ENCODE measurements at places on chromosomes 2 and 18.

- no peak for DNase-seq
Observed at GRCh38 chr18:42758852-42759251, 356.6 kb downstream of the RIT2 start.

GRCh38 chr2:3739313-3739712 lies 35.9 kb downstream of the DCDC2C start:
- no peak for DNase-seq

DNA sequence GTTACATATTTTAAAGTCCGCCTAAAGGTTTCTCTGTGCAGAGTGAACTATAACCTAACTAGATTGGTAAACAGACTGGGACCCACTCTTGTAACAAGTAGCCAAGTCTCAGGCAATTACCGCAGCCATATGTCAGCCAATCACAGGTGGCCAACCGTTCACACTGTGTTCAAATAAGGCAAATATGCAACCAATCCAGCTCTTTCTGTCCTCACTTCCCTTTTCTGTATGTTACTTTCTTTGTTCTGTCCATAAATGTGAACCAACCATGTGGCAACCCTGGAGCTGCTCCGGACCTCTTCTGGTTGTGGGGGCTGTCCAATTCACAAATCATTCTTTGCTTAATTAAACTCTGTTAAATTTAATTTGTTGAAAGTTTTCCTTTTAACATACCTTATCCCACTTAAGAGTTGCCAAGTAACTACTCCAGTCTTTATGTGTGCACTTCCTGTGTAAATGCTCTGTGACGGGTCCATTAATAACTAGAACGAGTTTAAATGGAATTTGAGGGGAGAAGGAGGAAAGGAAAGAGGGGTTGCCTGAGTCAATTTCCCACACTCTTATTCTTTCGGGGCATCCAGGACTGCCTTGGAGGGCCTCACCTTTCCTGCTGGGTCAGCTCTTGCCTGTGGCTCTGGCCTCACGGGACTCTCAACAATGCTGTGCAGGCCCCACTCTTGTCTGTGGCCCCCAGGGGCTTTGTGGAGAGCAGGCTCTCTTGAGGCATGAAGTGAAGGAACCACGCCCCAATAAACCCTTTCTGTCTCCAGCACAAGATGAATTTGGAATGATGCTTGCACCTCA lies 6.6 kb upstream of the RPL37A start:
- no peak for DNase-seq

DNA sequence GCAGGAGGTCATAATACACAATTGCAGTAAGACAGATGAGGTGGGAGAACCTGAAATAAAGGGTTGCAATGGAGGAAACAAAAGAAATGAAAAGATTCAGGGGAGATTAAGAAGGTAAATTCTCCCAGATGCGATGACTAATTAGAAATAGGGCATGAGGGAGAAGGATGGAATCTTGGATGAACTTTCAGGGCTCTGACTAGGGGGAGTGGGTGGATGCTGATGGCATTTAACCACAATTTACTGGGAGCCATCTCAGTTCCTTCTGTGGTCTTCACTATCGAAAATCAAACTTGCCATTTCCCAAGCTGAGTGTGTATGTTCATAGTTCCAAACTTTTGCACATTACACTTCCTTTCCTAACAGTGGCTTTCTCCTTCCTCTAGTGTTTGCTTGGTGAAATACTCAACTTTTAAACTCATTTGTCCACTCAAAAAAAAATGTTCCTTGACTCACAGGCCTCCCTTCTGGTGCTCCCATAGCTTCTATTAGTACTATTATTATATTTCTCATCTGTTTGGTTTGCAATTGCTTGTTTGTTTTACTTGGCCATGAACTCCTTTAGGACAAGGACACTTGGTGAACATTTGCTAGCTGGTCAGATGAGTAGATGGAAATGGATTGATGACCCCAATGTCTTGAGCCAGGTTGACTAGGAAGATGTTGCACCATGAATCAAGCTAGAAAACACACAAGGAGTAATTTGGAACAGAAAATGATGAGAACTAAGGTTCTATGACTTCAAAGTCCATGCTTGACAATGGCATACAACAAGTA lies 178.5 kb downstream of the DIS3L2 start:
- no peak for DNase-seq

GRCh38 chr2:10253596-10254372 lies 48.9 kb upstream of the HPCAL1 start:
- DNase-seq = no peak

DNA sequence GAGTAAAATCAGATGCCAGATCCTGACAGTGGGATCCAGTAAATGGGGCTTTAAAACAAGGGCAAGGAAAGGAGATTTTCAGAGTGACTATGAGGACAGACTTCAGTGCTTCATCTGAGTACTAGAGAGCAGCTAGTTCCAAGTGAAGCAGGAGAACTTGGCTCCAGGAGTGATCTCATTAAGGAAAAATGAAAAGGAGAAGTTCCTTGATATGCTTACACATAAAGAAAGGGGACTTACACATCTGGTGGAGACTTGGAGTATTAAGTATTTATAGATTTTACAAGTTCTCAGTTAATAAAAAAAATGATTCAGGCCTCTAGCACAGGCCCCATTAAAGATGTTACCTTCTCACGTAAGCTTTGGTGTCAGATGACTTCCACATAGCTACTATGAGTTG lies 105.8 kb downstream of the ICOS start:
- DNase-seq = no peak

GRCh38 chr2:216012830-216013079 lies 596 bp downstream of the MREG start:
- DNase-seq = no peak

DNA sequence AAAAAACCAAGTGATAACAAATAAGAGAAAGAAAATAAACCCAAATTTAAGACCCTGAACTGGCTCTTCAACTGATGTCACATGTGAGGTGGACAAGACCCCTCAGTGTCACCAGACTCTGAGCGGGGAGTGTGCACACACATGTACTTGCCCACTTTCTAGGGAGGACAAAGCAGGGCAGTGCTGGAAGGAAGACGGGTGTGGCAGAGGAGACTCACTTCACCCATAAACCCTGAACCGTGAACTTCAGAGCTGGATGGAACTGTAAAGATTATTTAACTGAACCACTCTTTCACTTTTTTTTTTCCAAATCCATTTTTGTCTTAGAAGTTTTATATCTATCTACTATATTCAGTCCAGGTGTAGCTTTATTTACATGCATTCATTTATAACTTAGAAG lies 12.3 kb downstream of the PLA2R1 start:
- no peak for DNase-seq

GRCh38 chr2:16760426-16760825 lies 94.8 kb upstream of the CYRIA start:
- no peak for DNase-seq

GRCh38 chr2:8796878-8797550 lies 40.4 kb downstream of the KIDINS220 start:
- DNase-seq = no peak

DNA sequence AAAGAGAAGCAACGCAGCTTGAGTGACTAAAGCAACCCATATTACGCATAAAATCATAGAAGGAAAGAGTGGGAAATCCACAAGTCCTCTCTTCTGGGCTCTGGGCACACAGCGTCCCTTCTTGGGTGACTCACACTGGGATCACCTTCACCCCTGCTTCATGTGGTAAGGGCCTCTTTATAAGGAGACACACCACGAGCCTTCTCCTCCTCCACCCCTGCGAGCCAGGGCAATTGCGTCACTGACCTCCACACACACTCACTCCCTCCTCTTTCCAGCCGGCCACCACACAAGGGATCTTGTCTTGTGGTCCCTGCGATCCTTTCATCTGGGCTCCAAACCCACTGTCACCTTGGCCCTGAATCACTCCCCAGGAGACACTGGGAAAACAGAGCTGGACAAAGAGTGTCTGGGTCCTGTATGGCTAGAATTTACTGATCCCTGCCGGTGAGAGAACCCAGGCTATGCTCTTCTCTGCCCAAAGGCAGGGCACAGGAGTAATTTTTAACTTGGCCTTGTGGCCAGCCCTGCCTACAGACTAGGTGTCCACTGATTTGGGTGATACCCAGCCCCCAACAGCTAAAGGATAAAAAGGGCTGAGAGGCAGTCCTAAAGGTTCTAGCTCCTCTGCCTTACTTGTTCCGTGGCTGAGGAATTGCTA lies 35.3 kb downstream of the NHEJ1 start:
- DNase-seq = no peak

DNA sequence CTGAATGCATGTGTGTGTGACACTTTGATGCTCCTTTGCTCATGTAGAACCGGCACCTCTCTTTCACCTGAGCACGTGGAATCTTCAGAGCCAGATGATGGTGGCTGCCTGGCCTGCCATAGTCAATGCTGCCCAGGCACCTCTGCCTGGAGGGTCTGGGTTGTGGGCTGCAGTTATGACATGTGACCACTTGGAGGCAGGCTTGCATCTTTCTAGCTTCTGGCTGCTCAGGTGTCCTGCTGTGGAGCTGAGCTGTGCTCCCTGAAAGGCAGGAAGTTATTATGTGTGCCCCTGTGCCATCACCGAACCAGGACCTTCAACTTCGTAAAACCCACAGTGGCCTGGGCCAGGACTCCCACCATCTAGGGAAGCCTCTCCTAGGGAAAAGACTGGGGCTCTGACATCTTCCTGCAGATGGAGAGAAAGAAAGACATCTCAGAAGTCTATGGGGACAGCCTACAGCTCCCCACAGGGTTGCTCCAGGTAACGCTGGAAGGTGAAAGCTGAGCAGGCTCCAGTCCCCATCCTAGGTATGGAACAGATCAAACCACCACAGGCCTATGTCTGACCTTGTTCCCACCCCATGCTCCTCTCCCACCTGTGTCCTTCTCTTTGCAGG lies 30.2 kb downstream of the PSD4 start:
- peak; percentile 27 for DNase-seq

DNA sequence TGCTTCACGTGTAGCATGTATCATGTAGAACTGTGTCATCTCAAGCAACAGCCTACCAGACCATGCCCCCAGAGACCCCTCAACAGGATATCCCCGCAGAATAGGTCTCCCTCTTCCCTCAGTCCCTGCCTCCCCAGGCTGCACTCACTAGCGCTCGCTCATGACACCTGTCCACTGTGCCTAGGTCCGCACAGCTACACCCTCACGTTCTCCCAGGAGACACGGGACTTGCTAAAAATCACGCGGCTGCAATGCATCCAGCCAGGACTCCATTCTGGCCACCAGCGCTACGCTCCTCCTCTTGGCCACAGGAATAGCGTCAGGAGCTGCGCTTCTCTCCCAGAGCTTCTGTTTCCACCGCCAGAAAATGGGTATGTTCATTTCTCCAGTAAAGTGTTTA lies 2.5 kb downstream of the PXDN start:
- DNase-seq = no peak

GRCh38 chr2:127535422-127535901 lies at the start of gene MYO7B:
MYO7B (plus strand) TSS chr2:127535683; CDS start chr2:127559723, 24,040 bp downstream.
- DNase-seq = no peak

GRCh38 chr2:1052771-1053191 lies 102.1 kb downstream of the SNTG2 start:
- no peak for DNase-seq

DNA sequence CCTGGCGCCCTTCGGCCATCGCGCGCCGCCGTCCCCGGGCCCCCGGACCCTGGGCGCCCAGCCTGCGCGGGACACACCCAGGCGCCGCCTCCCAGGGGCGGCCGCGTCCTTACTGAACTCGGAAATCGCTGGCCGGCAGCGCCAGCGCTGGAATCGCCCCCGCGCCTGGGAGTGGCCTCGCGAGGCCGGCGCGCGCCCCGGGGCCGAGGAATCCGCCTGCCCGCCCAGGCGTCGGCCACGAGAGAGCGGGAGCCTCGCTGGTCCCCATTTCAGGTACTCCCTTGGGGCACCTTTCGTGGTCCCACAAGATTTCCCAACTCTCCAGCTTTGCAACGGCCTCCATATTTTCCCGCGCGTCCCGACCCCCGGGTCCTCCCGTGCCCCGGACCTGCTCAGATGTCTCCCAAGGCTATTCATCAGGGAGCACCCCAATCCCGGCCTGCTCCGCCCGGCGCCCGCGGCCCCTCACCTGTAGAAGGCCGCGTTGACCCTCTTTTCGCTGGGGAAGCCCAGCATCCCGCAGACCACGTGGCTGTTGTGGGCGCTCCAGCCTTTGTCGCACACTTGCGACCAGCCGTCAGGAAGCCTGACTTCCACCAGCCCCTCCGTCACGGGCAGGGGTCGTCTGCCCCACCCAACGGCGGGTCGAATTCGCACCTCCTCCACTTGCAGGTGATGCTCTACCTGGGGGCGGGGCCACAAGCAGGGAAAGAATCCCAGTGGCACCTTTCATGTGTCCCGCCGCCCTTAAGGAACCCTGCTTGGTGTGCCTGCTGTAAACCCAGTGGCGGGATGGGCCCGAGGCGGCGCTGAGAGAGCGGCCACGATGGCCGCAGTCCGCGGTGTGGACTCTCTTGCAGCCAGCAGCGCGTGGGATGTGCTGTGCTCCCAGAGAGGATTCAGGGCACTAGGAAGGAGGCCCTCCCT lies 4.6 kb downstream of the LOXL3 start:
- no peak for DNase-seq

- no peak for DNase-seq
Observed at GRCh38 chr2:182971820-182972547, 66.3 kb downstream of the NCKAP1 start.

DNA sequence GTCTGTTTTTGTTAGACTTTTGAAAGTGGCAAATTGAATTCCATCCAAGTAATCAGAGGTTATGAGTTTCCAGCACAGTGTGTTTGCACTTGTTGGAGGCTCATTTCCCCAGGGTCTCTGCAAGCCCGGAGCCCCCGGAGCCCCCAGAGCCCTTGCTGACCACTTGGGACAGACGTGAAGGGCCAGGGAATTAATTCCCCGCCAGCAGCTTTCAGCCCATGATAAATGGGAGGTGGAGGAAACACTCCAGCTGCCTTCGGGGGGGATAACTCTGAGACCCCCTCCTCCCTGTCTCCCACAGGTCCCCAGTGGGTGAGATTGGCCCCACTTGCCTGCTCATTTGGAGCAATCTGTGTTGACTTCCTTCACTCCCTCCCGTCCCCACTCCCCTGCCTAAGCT lies 79.2 kb downstream of the KLHL29 start:
- DNase-seq = no peak

DNA sequence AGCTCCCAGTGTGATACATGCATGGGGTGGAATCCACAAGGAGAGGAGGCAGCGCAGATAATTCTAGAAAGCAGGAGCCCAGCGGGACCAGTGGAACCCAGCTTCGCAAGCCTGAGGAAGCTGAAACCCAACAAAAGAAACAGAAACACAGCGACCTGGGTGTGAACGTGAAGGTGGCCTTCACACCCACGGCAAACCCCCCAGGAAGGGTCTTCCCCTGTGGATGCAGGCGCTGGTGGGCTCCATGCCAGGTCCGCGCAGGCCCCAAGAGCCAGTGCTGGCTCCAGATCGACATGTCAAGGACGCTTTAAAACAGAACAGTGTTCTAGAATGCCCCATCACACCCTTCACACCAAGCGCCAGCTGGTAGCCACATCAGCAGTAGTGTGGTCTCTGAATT lies 22.1 kb downstream of the KIF1A start:
- no peak for DNase-seq

All from stimulated activated CD8-positive, alpha-beta memory T cell treated with anti-CD3 and anti-CD28 coated beads, Interleukin-15, amount 100 ng/mL, for 24 hours (primary cell).